ENCODE measurements at places on chromosomes 13 and 19. TPM values are rescaled to one million over a fixed set of nuclear protein-coding genes. Genes with fewer than 3 reads are reported as not detected.
A peak's percentile ranks its signal among the peaks of the same experiment; 100 is the strongest.

PSG2 gene
- total RNA-seq: 0.27 TPM

CYP4F12 gene
- total RNA-seq: not detected

CHAF1A gene
- 28.9 TPM for total RNA-seq

GRCh38 chr19:55322204-55322885 lies 2.8 kb downstream of the TMEM150B start:
- H3K27me3 ChIP-seq: no peaks in the 10 kb centered on the region
- peaks cover 4% of the 10 kb centered on the region for H3K4me1 ChIP-seq
- H3K36me3 ChIP-seq: no peaks in the 10 kb centered on the region
- no peak overlapping the region for H3K4me3 ChIP-seq

GRCh38 chr19:34345947-34346351 lies 19.0 kb upstream of the GPI start:
- DNase-seq: peak; percentile 74
- H3K36me3 ChIP-seq: peaks cover 34% of the 10 kb centered on the region
- H3K4me1 ChIP-seq: peaks cover 21% of the 10 kb centered on the region
- H3K27ac ChIP-seq: no peak overlapping the region
- H3K27me3 ChIP-seq: no peaks in the 10 kb centered on the region

Measured in CD4-positive, CD25-positive, alpha-beta regulatory T cell (primary cell).